ENCODE measurements at places on chromosomes 11 and 22.

GRCh38 chr11:12361682-12362081 is 15.7 kb upstream of the PARVA start:
- no peak for DNase-seq

DNA sequence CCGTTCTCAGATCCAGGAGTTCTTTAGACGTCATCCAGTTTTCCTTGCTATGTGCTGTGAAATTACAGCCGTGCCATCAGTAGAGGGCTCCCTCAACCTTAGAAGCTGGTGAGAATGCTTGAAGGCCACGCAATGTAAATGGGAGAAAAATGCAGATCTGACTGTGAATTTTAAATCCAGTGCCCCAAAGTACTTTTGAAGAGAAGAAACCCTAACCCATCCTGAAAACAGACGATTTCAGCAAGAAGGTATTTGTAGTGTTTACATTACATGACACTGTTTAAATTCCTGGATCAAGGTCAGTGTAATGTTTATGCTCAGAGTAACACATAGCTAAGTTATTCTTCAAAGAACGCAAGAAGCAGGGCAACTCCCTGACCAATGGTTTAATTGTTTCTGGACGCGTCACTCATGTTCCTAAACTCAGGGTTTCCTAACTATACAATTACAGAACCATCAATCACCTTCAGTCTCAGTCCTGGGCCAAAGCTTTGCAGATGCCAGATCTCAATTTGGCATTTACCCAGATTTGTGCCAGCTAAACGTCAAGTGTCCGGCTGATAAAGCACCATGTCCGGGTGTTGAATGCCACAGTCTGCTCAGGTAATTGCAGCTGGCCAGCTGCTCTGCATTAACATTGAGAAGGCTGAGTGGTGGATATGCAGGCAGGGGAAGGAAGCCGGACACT is 38.2 kb downstream of the ADAMTS8 start:
- DNase-seq: peak; percentile 17

DNA sequence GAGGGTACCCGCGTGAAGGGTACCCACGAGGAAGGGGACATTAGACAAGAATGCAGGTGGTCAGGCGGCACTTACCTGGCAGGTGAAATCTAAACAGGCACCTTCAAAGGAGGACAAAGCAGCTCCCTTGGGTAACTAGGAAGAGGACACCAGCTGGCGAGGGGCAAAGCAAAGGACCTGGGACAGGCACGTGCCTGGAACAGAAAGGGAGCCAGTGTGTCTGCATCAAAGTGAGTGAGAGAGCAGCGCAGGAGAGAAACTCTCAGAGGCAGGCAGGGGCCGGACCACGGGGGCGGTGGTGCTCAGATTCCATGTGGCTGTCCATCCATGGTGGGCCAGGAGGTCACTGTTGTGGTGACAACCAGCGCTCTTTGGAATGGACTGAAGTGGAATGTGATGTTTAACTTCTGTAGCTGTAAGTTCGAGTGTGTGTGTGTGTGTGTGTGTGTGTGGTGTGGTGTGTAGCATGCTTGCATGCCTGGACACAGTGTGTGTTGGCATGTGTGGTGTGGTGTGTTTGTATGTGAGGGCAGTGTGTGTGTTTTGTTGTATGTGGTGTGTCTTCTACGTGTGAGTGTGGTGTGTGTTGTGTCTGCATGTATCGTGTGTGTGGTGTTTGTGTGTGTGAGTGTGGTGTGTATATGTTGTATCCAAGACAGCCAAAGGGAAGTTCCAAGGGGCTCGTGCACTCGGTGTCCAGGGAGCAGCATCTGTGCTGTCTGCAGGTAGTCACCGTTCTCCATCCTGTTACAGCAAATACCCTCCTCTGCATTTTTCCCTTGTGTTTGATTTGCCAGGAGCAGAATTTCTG is 86.4 kb downstream of the CDKN1C start:
- DNase-seq: no peak

- DNase-seq: no peak
Measured at GRCh38 chr11:26086028-26086427, 245.9 kb upstream of the ANO3 start.

DNA sequence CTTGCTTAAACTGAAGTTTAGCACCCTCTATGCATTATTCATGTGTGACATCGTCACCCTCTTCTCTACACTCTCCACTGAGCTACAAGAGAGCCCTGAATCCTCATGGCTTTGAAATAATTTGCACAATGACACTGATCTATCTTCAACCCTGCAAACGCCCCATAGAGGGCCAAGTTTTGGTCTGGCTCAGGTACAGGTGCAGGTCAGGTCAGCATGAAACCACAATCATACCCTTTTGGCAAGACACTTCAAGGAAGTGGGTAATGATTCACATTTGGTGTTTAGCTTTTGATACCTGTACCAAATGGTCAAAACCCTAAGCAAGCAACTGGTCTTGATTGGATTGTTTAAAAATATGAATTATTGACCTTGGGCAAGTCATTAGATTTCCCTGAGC is 122.2 kb upstream of the CADM1 start:
- DNase-seq: no peak
